Astrocyte of the cerebellum (primary cell): ENCODE measurements at places on chromosomes 7 and 10.

DNA sequence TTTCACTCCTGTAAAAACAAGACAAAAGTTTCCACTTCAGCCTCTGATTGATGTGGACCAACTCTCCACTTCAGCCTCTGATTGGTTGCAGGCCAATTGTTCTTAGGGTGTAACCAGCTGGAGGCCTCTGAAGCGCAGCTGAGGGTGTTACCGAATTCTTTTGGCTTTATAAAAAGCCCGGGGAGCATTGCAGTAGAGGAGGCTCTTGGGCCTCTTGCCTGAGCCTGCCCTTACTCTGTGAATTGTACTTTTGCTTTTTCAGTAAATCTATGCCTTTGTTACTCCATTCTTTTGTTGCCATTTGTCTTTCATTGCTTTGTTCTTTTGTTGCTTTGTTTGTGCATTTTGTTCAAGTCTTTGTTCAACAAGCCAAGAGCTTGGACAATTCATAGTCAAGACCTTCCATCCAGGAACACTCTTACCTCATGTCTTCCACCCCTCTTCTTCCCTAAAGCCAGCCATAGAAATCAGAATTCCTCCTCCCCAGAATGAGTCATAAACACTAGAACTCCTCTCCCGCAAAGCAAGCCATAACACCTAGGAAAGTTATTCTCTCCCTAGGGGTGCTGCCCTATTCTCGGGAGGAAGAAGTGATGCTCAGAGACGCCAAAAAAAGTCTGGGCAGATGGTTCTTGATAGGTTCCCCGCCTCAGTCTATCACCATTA, 53.5 kb upstream of the ARMC3 start:
- DNase-seq: no peak

GRCh38 chr7:50649259-50649885, 84.2 kb upstream of the DDC start:
- DNase-seq: no peak

- DNase-seq: no peak
These were observed 387.5 kb downstream of the RPS24 start for GRCh38 chr10:78420946-78421735.

DNA sequence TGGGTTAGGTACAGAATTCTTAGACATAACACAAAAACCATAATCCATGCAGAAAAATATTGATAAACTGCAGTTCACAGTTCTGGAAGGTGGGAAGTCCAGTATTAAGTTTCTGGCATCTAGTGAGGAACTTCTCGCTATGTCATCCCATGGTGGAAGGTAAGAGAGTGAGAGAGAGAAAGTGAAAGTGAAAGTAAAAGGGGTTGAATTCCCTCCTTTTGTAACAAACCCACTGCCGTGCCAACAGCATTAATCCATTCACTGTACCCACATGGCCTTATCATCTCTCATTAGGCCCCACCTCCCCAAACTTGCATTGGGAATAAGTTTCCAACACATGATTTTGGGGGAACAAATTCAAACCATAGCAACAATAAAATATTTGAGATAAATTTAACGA, 17.1 kb downstream of the ZNF485 start:
- no peak for DNase-seq
